ENCODE measurements at places on chromosomes 3 and 15.

- DNase-seq = no peak
Measured at GRCh38 chr3:49794926-49795905, 4.5 kb downstream of the CDHR4 start.

DNA sequence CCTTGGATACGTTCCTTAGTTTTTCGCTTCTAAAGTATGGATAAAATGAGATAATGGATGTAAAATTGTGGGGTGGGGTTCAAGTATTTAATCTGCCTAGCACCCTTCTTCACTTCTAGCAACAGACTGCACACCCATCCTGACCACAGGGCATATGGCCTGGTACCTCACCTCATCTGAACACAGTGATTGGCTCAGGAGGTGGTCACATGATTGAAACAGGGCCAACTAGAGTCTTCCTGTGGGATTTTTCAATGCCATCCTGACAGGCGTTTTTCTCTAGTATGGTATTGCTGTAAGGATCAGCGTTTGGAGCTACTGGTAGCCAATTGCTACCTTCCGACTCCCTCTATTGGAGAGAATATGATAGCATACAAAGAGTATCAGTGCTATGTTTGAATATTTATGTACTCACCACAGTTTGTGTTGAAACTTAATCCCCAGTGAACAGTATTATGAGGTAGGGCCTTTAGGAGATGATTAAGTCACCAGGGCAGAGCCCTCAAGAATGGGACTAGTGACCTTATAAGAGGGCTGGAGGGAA lies 172.2 kb downstream of the PPM1L start:
- no peak for DNase-seq

GRCh38 chr3:10883478-10884234 lies 67.6 kb downstream of the SLC6A11 start:
- DNase-seq = no peak

- DNase-seq = no peak
Measured at GRCh38 chr3:59818033-59818918, 768.5 kb upstream of the CFAP20DC start.

- DNase-seq = no peak
Measured at GRCh38 chr3:193828477-193828876, 235.5 kb downstream of the OPA1 start.

GRCh38 chr3:184743248-184743647 lies 31.4 kb upstream of the MAGEF1 start:
- no peak for DNase-seq

GRCh38 chr3:180918542-180918941 lies 6.1 kb downstream of the FXR1 start:
- no peak for DNase-seq

DNA sequence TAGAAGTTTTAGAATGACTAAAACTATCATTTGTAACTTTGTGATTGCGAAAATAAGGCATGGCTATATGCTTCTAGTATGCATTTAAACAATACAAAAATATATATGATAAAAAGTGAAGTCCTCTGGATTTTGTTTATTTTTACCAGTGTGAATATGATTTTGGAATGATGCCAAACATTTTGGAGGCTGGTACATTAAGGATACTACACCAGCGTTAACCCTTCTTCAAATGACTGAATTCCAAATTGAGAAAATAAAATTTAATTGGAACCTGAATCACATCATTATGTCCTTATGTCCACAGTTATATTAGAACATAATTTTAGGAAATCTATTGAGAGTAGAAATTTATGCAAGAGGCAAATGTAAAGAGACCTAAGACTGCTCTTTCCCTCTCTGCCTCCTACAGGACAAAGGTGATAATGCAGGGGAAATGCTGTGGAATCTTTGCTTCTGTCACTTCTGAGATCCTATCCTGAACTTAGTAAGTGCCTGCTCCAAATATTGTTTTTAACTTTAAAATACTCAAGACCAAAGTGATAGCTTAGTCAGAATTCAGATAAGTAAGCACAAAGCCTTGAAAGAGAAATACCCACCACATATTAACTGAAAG lies 121.1 kb upstream of the NANOGP8 start:
- DNase-seq = no peak

DNA sequence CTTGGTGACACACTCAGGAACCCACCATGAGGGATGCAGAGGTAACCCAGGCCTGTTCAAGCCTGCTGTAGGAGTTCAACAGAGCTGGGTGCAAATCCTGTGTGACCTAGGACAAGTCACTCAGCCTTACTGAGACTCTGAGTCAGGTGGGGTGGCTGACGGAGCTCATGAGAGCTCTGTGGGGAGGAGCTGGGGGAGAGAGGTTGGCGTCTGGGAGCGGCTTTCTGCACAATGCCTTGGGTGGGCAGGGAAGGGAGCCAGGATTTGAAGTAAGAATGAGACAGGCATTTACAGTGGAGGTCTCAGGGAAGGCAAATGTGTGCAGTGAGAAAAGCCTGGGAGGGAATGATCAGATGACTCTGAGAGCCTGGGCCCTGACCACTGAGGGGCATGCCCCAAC lies 18.3 kb downstream of the C3orf18 start:
- DNase-seq = no peak

All from stimulated activated CD4-positive, alpha-beta T cell treated with anti-CD3 and anti-CD28 coated beads, Interleukin-1b, Interleukin-23, amount 100 ng/mL, for 1 hour (primary cell).